ENCODE measurements at places on chromosomes 2 and 18. TPM values are rescaled to one million over a fixed set of nuclear protein-coding genes. Genes with fewer than 3 reads are reported as not detected.

DNA sequence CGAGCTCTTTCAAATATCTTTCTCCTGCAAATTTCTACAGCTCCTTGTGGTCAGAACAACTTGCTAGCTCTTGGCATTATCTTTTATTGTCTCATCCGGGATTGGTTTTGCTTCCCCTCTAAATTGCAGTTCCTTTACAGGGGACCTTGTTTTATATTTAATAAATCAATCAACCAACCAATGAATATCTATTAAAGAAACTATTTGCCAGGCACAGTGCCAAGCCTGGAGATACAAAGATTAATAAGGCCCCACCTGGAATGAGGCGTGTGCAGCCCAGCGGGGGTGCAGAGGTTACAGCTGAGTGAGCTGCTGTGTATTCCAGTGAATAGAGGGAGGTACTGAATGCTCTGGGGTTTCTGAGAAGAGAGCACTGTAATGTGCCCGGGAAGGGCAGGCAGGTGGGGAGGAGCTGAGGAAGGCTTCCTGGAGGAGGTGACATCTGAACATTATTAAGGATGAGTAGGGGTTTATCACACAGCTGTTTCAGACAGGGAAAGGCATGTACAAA is 51.8 kb downstream of the LIPG start:
- no peaks in the 10 kb centered on the region for H3K36me3 ChIP-seq
- H3K27me3 ChIP-seq, result peaks cover 28% of the 10 kb centered on the region
- no peaks in the 10 kb centered on the region for H3K4me1 ChIP-seq
- no peak overlapping the region for H3K27ac ChIP-seq

The PTPN4 gene
- 30.0 TPM for total RNA-seq

DNA sequence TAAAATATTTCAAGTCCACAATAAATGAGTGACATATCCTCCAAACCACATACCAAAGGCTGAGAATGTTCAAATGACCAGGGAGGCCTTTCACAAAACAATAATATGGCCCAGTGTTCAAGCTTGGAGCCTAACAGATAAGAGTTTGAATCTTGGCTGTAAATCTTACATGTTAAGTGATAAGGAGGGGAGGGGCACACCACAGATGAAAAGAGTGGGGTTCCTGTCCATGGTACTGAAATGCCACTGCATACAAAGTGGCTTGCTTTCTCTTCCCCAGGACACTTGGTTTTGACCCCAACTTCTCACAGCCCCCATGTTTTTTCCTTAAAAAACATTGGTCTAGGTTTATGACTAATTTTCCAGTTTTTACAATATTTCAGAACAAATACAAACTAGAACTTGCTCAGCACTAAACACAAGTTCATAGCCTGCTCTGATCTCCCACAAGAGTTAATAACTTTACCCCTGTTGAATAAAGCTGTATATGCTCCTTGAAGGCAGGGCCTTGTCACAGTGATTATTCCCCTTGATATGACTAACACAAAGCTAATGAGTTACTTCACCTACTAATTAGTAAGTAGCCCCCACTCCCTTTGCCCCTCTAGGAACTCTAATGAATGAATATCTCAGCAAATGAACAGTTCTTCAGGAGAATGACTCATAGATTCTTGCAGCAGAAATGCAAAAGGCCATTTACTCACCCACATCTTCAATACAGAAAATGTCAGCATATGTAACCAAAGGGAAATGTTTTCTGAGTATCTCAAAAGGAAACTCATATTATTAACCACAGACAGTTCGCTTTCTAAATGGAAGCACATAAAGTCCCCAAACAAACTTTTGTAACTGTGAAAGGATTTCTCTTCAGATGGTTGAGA is 142.2 kb downstream of the SATB2 start:
- no peaks in the 10 kb centered on the region for H3K4me1 ChIP-seq
- no peak overlapping the region for H3K27ac ChIP-seq
- peak; percentile 24 for DNase-seq
- H3K27me3 ChIP-seq, result no peaks in the 10 kb centered on the region
- peaks cover 83% of the 10 kb centered on the region for H3K36me3 ChIP-seq

The ELOA2 gene
- not detected for total RNA-seq

- no peak overlapping the region for H3K27ac ChIP-seq
- H3K27me3 ChIP-seq, result no peaks in the 10 kb centered on the region
- no peak overlapping the region for H3K4me3 ChIP-seq
Measured at GRCh38 chr2:72980535-72981217, 63.4 kb downstream of the EMX1 start.

The NGEF gene
- total RNA-seq, result 0.11 TPM
